ENCODE measurements at places on chromosomes 11 and 22. TPM values are rescaled to one million over a fixed set of nuclear protein-coding genes. Genes with fewer than 3 reads are reported as not detected.

RPS25 gene
- 839 TPM for total RNA-seq

C11orf91 gene
- total RNA-seq, result not detected

SEPTIN3 gene
- 1.1 TPM for total RNA-seq

GLB1L2 gene
- total RNA-seq, result 5.9 TPM

OR2D2 gene
- not detected for total RNA-seq

LDHAL6A gene
- total RNA-seq, result not detected

RFPL2 gene
- not detected for total RNA-seq

WT1 gene
- not detected for total RNA-seq

C11orf97 gene
- total RNA-seq, result not detected

- no peaks in the 10 kb centered on the region for H3K27me3 ChIP-seq
- peaks cover 9% of the 10 kb centered on the region for H3K4me1 ChIP-seq
- no peak overlapping the region for H3K27ac ChIP-seq
- DNase-seq, result no peak
- no peak overlapping the region for H3K4me3 ChIP-seq
These were observed 3.9 kb upstream of the RAB38 start for GRCh38 chr11:88179141-88179540.

- no peaks in the 10 kb centered on the region for H3K4me1 ChIP-seq
- peaks cover 31% of the 10 kb centered on the region for H3K27me3 ChIP-seq
- H3K27ac ChIP-seq, result no peak overlapping the region
- no peak overlapping the region for H3K4me3 ChIP-seq
- no peaks in the 10 kb centered on the region for H3K36me3 ChIP-seq
- peak; percentile 24 for DNase-seq
These were observed 787.4 kb downstream of the TBC1D22A start for GRCh38 chr22:47549741-47550340.

GRCh38 chr11:124339396-124340141 lies 19.6 kb upstream of the OR8D2 start:
- no peak for DNase-seq
- H3K27me3 ChIP-seq, result no peaks in the 10 kb centered on the region
- no peaks in the 10 kb centered on the region for H3K4me1 ChIP-seq
- no peak overlapping the region for H3K4me3 ChIP-seq
- no peaks in the 10 kb centered on the region for H3K36me3 ChIP-seq

DNA sequence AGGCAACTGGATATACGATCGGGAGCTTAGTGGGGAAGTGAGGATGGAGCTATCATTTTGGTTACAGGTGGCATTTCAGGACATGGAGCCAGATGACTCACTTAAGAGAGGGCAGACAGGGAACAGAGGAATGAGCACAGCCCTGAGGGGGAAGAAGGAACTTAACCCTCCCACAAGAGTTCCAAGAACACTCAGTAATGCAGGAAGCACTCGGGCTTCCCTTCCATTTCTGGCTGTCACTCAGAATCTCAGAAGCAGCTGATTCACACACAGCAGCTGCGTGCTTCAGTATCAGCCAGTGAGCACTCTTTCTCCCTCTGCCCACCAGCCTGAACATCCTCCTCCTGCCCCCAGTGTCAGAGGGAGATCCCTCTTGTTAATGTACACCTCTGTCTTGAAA lies 34.8 kb downstream of the EFCAB6 start:
- DNase-seq, result no peak
- no peak overlapping the region for H3K27ac ChIP-seq
- H3K36me3 ChIP-seq, result peaks cover 8% of the 10 kb centered on the region
- H3K4me3 ChIP-seq, result no peak overlapping the region
- no peaks in the 10 kb centered on the region for H3K4me1 ChIP-seq

GRCh38 chr22:39254789-39255298 lies 10.1 kb upstream of the PDGFB start:
- DNase-seq, result peak; percentile 80
- H3K27ac ChIP-seq, result peak overlapping the region; percentile 48
- peaks cover 29% of the 10 kb centered on the region for H3K4me1 ChIP-seq
- no peaks in the 10 kb centered on the region for H3K36me3 ChIP-seq
- H3K27me3 ChIP-seq, result no peaks in the 10 kb centered on the region

GRCh38 chr11:74648894-74649293 lies 56.5 kb downstream of the POLD3 start:
- peaks cover 3% of the 10 kb centered on the region for H3K36me3 ChIP-seq
- no peak for DNase-seq
- peak overlapping the region; percentile 69 for H3K27ac ChIP-seq
- peaks cover 23% of the 10 kb centered on the region for H3K4me1 ChIP-seq
- H3K4me3 ChIP-seq, result no peak overlapping the region
- no peaks in the 10 kb centered on the region for H3K27me3 ChIP-seq

GRCh38 chr22:26416670-26417276 lies 12.3 kb upstream of the ASPHD2 start:
- peaks cover 16% of the 10 kb centered on the region for H3K27me3 ChIP-seq
- no peaks in the 10 kb centered on the region for H3K36me3 ChIP-seq
- no peak overlapping the region for H3K27ac ChIP-seq
- H3K4me1 ChIP-seq, result no peaks in the 10 kb centered on the region
- no peak overlapping the region for H3K4me3 ChIP-seq
- no peak for DNase-seq

- no peak for DNase-seq
- H3K4me1 ChIP-seq, result no peaks in the 10 kb centered on the region
- no peaks in the 10 kb centered on the region for H3K27me3 ChIP-seq
- no peaks in the 10 kb centered on the region for H3K36me3 ChIP-seq
- no peak overlapping the region for H3K27ac ChIP-seq
- no peak overlapping the region for H3K4me3 ChIP-seq
These were observed 23.9 kb downstream of the DLG2 start for GRCh38 chr11:85603220-85603619.

- DNase-seq, result peak; percentile 55
- H3K4me1 ChIP-seq, result peaks cover 8% of the 10 kb centered on the region
- H3K36me3 ChIP-seq, result no peaks in the 10 kb centered on the region
- no peak overlapping the region for H3K4me3 ChIP-seq
These were observed 38.4 kb downstream of the ANO1 start for GRCh38 chr11:70116386-70117065.

- H3K27me3 ChIP-seq, result no peaks in the 10 kb centered on the region
- peak overlapping the region; percentile 51 for H3K27ac ChIP-seq
- H3K4me1 ChIP-seq, result peaks cover 27% of the 10 kb centered on the region
- no peak overlapping the region for H3K4me3 ChIP-seq
- peak; percentile 46 for DNase-seq
- peaks cover 38% of the 10 kb centered on the region for H3K36me3 ChIP-seq
These were observed 5.5 kb downstream of the C11orf24 start for GRCh38 chr11:68266121-68266891.

- H3K27me3 ChIP-seq, result no peaks in the 10 kb centered on the region
- peaks cover 6% of the 10 kb centered on the region for H3K4me1 ChIP-seq
- DNase-seq, result no peak
- H3K4me3 ChIP-seq, result no peak overlapping the region
- no peak overlapping the region for H3K27ac ChIP-seq
- H3K36me3 ChIP-seq, result no peaks in the 10 kb centered on the region
These were observed 85.3 kb upstream of the MYO18B start for GRCh38 chr22:25656724-25657123.

DNA sequence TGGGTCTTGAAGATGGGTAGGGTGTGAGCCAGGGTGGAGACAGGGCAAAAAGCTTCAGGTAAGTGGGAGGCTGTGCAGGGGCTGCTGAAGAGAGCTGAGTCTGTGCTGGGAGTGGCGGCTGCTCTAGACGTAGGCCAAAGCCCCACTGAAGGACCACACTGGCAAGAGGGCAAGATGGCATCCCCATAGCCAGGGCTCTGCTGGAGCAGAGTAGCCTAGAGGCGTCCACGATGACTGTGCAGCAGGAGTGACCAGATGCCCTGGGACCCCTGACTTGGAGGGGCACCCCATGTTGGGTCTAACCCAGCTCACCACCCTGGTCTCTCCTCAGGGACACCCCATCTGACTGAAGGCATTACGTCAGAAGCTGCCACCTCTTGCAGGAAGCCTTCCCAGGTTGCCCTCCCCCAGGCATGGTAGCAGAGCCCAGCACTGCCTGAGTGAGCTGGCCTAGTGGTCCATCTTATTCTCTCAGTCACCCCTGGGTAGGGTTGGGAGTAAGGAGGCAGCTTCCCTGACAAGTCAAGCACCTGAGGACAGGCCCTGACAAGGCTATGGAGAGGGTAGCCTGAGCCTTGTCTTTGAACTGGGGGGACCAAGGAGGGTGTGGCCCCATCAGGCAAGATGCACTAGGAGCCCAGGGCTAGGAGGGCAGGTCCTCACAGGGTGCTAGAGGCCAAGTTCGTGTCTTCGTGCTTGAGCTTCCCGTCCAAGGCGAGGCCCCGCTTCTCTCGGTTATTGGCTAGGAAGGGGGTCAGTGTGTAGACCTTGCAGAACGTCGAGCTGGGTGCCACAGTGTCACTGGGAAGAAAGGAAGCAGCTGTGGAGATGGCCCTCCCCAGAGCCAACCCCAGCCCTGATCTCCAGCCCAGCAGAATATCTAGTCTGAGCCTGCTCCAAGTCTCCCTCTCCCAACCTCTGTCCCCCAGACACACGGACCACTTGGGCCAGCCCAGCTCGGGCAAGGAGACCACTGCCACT lies 33.1 kb downstream of the TPBGL start:
- H3K4me3 ChIP-seq, result no peak overlapping the region
- H3K27me3 ChIP-seq, result no peaks in the 10 kb centered on the region
- H3K36me3 ChIP-seq, result peaks cover 59% of the 10 kb centered on the region
- no peak for DNase-seq
- H3K27ac ChIP-seq, result no peak overlapping the region
- H3K4me1 ChIP-seq, result no peaks in the 10 kb centered on the region

- no peaks in the 10 kb centered on the region for H3K27me3 ChIP-seq
- peak; percentile 32 for DNase-seq
These were observed 36.2 kb upstream of the CSNK2A3 start for GRCh38 chr11:11389238-11389637.

GRCh38 chr11:129639300-129639699 lies 176.3 kb upstream of the TMEM45B start:
- H3K36me3 ChIP-seq, result no peaks in the 10 kb centered on the region
- H3K27me3 ChIP-seq, result no peaks in the 10 kb centered on the region
- H3K4me3 ChIP-seq, result no peak overlapping the region
- no peak for DNase-seq

- H3K27me3 ChIP-seq, result no peaks in the 10 kb centered on the region
- DNase-seq, result no peak
- no peaks in the 10 kb centered on the region for H3K36me3 ChIP-seq
- H3K27ac ChIP-seq, result peak overlapping the region; percentile 41
These were observed 47.8 kb upstream of the SHANK2 start for GRCh38 chr11:71300187-71300586.

GRCh38 chr11:103940551-103940950 lies 95.9 kb upstream of the DDI1 start:
- no peaks in the 10 kb centered on the region for H3K27me3 ChIP-seq
- H3K27ac ChIP-seq, result no peak overlapping the region
- H3K4me1 ChIP-seq, result no peaks in the 10 kb centered on the region
- H3K4me3 ChIP-seq, result no peak overlapping the region

- peak overlapping the region; percentile 96 for H3K27ac ChIP-seq
- H3K4me1 ChIP-seq, result peaks cover 46% of the 10 kb centered on the region
- peak overlapping the region; percentile 64 for H3K4me3 ChIP-seq
- H3K27me3 ChIP-seq, result peaks cover 5% of the 10 kb centered on the region
- DNase-seq, result peak; percentile 95
These were observed 952 bp downstream of the YAP1 start for GRCh38 chr11:102111011-102111786.

GRCh38 chr11:105100206-105100605 lies 39.4 kb downstream of the CARD18 start:
- no peak for DNase-seq
- no peaks in the 10 kb centered on the region for H3K36me3 ChIP-seq
- no peak overlapping the region for H3K4me3 ChIP-seq
- no peak overlapping the region for H3K27ac ChIP-seq
- no peaks in the 10 kb centered on the region for H3K4me1 ChIP-seq

GRCh38 chr11:31620434-31620833 lies 110.9 kb downstream of the ELP4 start:
- H3K4me1 ChIP-seq, result no peaks in the 10 kb centered on the region
- no peak overlapping the region for H3K27ac ChIP-seq
- H3K27me3 ChIP-seq, result no peaks in the 10 kb centered on the region
- no peaks in the 10 kb centered on the region for H3K36me3 ChIP-seq

DNA sequence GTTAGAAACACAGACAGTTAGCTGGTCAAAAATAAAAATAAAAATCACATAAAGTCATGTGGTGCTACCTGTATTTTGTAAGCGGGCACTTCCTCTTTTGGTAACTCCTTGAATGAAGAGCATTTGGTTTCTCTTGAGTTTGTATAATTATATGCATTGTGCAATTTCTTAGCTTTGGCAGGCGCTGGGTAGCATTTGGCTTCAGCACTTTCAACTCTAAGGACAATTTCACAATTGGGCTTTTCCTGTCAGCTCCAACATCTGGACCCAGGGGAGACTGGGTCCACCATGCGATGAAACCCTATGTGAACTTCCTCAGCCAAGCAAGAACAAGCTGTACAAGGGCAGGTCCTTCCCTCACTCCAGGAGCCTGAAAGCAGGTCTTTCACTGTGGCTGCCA lies 169.1 kb downstream of the RRAS2 start:
- no peaks in the 10 kb centered on the region for H3K36me3 ChIP-seq
- H3K4me3 ChIP-seq, result no peak overlapping the region
- no peak overlapping the region for H3K27ac ChIP-seq
- DNase-seq, result no peak

DNA sequence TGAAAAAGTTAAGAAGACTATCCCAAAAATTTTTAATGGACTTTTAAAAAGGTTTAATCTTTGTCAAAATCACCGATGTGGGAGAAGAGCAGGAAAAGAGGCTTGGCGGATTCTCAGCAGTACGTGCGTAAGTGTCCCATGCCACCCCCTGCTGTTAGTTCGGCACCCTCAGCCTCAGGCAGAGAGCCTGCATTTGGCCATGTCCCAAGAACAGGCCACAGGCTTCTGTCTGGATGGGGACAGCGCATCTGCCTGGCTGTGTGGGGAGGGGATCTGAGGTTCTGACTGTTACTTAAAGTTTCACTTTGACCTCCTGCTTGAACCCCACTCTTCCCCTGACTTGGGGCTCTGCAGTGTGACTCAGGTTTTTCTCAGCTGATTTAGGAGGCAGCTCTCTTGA lies 35.3 kb downstream of the EXT2 start:
- H3K27ac ChIP-seq, result no peak overlapping the region
- no peaks in the 10 kb centered on the region for H3K27me3 ChIP-seq
- H3K36me3 ChIP-seq, result peaks cover 88% of the 10 kb centered on the region
- H3K4me3 ChIP-seq, result no peak overlapping the region
